ENCODE measurements at places on chromosomes 1 and 21.

- DNase-seq, result no peak
Measured at GRCh38 chr1:245043611-245043940, 111.2 kb upstream of the KIF26B start.

DNA sequence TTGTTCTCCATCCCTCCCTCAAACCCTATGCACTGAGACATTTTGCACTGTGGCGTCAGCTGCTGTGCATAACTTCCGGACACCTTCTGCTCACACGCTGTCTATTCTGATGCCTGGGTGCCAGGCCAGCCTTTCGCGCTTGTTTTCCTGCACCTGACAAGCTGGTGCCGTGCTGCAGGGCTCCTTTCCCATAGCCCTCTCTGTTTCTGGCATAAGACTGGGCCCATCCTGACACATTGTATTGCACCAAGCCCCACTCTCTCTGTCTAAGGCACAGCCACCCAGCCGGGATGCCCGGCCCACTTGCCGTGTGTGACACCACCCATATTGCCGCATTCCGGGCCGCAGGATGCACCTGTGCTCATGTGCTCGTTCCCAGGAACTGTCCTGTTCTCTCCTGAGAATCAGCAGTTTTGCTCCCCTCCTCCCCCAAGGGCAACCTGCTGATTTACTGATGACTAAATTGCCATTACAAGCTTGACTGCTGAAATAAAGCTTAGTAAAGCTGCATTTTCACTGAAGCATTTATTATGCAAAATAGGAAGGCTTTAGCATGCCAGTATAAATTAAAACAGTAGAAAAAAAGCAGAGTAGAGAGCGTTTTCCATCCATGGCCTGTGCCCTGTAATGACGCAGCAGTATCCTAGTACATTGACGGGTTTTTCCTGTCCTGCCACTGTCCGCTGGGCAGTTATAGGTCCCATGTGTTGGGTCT is 88.0 kb downstream of the CD247 start:
- DNase-seq, result no peak

DNA sequence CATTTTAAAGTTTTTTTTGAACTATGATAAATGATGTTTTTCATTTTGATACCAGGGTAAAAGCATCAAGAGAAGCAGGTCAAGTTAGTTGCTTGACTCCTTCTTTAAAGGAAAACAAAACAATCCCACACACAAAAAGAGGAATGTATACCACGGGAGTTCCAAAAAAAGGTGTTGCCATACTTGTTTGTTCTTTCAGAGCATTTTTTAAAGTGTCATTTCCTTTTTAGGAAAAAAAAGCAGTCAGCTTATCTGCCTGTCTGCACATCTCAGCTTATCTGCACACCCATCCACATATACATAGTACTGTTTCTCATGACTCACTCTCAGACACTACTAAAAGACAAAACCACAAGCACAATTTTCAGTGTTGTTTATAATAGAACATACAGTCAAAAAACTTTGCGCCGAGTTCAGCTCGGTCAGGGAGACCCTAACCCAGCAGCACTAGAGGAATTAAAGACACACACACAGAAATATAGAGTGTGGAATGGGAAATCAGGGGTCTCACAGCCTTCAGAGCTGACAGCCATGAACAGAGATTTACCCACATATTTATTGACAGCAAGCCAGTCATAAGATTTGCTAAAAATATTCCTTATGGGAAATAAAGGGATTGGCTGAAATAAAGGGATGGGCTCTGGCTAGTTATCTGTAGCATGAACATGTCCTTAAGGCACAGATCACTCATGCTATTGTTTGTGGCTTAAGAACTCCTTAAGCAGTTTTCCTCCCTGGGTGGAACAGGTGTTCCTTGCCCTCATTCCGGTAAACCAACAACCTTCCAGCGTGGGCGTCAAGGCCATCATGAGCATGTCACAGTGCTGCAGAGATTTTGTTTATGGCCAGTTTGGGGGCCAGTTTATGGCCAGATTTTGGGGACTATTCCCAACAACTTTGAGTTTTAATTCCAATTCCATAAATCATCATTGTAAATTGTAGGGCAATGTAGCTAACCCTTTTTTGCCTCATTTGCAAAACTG is 11.4 kb upstream of the MNDA start:
- no peak for DNase-seq

GRCh38 chr1:16249596-16250241 is 12.7 kb upstream of the CPLANE2 start:
- DNase-seq, result no peak

- no peak for DNase-seq
Measured at GRCh38 chr1:230713547-230713914, 391 bp downstream of the AGT start.

All from spleen (tissue), 13 donors.